ENCODE measurements at places on chromosomes 2 and 18.

DNA sequence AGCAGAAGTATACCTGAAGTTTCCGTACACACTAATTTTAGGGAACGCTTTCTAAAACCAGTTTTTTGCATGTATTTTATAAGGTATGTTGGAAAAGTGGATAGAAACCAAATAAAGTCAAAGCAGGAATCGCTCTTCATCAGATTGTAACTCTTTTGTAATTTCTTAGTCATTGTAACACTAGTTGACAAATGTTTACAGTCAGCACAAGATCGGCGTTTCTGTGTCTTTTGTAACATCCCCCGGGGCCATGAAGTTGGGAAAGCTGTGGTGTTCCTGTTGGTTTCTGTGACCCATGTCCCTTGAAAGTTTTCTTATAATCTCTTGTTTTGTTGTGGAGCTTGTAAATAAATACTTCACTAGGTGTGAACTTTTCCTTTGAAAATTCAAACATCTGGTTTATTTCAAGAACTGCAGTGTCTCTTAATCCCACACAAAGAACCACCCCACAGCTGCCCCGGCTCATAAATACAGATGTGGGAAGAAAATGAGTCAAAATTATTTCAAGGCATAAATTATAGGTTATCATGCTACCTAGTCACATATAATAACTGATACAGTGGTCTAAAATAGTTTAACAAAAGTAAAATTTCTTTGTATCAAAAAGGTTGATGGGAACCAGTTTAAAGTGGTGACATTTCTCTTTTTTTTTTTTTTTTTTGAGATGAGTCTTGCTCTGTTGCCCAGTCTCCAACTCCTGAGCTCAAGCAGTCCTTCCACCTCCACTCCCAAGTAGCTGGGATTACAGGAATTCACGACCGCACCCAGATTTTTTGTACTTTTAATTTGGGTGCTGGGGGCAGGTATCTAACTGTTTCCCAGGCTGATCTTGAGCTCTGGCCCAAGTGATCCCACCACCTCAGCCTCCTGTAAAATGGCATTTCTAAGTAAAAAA lies 751 bp upstream of the NMI start:
- no peak for DNase-seq

- no peak for DNase-seq
Observed at GRCh38 chr2:165450156-165450555, 19.3 kb upstream of the CSRNP3 start.

GRCh38 chr2:64792300-64792699 lies 138.6 kb upstream of the SERTAD2 start:
- no peak for DNase-seq

GRCh38 chr2:133163111-133163510 lies 405.2 kb downstream of the NCKAP5 start:
- no peak for DNase-seq

GRCh38 chr2:63818271-63818670 lies 23.4 kb upstream of the UGP2 start:
- no peak for DNase-seq

- no peak for DNase-seq
Observed at GRCh38 chr18:31596081-31596872, 4.6 kb downstream of the TTR start.

DNA sequence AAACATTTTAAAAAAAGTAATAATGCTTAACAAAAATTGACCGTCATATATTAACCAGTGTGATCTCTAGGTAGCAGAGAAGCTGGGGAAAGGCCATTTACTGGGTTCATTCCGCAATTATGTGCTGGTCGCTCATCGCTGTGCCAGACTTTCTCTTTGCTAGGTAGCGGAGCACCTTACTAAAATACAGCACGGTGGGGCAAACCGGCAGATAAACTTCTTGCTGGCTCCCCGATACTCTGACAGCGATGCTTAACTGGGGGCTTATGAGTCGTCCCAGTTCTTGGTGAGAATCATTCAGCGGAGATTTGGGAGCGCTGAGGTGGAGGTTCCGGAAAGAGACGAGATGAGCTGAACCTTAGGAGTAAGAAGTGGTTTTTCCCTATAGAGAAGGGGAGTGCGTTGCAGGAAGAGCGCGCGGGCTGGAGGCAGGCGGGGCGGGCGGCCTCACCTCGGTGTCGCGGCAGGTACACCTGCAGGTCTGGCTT lies 605 bp downstream of the C2orf68 start:
- DNase-seq = no peak

GRCh38 chr2:238738917-238739316 lies 109.0 kb upstream of the TWIST2 start:
- no peak for DNase-seq

DNA sequence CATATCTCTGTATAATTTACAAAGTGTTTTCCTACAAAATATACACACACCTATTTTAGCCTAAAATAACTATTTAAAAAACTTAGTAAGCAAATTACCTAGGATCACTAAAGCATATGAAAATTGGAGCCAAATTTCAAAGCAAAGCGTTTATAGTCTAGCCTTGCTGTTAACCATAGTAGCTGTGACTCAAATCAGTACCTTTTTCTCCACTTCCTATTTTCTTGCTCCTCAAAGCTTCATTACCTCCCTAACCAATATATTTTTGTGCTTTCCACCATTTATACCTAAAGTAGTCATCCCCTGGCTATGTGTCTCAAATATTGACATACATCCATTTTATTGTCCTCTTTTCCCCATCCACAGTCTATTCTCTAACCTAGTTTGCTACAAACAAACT lies 73.1 kb downstream of the ERBB4 start:
- DNase-seq = no peak

- no peak for DNase-seq
Observed at GRCh38 chr2:227402959-227403358, 15.2 kb upstream of the SCYGR1 start.

DNA sequence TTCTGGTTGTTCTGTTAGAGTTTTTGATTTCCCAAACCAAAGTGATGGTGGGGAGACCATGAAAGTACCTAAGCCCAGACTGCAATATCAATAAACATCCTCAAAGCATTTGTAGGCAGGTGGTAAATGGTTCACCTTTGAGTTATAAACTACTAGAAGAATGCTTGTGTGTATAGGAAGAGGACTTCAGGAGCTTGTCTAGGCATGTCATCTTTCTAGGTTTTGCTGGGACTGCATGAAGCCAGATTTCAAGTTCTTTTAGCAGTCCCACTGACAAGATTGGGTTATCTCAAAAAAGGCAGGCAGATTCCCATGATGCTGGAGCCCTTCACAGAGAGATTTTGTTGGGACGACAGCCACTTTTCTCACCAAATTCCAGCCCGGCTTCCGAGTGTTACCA lies 135.3 kb downstream of the KCNE4 start:
- no peak for DNase-seq

DNA sequence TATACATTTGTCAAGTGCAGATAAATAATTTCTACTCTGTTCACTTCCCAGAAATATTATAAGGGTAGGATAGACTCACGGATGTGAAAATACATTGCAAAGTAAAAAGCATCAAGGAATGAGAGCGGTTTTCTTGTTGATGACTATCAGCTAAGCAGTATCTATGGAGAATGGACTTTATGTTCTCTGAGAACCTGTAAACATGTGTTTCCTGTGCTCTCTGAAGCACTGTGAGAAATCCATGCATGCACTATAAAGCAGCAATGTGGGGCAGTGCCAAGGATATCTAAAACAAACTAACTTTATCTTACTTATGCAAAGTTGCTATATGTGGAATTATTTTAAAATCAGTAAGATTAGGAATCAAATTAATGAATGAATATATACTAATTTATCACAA lies 4.4 kb upstream of the SIGLEC15 start:
- no peak for DNase-seq

DNA sequence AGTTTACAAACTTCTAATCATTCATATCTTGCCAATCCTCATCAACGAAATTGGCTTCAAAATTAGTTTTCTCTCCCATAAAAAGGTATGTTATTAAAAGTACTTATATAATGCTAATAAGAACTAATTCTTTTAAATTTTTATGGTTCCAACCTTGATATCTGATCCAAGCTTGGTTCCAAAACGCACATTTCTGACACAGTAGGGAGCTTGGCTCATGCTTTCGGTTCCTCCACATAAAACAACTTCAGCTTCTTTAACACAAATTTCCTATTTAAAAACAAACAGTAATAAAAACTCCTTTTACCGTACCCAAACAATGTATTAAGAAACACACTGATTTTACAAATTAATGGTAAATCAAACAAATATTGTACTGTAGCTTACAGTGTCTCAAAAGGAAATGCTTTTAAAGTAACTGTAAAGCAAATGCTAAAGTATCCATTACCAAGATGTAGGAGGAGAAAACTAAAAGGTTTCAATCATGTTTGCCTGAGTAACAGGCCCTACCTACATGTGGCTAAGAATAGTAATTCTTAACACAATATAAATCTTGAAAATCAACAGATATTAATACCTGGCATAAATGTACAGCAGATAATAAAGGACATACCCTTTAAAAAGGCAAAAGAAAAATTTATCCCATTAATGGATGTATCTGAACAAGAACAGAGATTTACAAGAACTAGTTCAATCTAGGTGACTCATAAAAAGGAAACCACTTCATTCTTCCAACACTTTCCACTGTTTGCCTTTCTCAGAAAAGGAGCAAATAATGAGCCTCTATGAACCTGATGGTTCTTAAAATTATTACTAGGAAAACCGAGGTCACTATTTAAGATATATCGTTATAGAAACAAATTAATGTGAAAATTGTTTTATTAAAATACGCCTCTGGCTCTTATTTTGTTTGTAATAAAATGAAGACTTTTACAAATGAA lies 17.5 kb downstream of the ACAA2 start:
- DNase-seq = no peak

GRCh38 chr2:5433855-5434254 lies 258.3 kb upstream of the SOX11 start:
- DNase-seq = no peak

GRCh38 chr18:22091341-22091740 lies 78.0 kb upstream of the GATA6 start:
- no peak for DNase-seq

GRCh38 chr2:176158855-176159662 lies 2.0 kb downstream of the HOXD3 start:
- no peak for DNase-seq

DNA sequence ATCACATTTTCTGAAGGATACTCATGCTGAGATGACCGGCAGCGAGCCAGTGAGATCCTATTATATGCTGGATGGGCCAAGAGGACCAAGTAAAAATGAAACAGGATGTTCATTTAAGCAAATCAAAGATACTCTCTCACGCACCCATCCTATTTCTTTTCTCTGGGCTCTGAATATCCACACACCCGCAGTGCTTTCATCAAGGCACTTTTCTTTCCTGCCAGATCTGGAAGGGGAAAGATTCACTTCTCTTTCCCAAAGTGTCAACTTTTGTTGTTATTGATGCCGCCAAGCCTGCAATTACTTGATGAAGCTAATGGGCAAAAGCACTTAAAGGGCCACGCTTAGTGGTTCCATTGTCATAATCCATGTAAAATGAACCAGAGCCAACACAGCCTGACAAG lies 191.9 kb upstream of the CHAC2 start:
- DNase-seq = no peak

GRCh38 chr18:7038330-7038851 lies 79.2 kb downstream of the LAMA1 start:
- DNase-seq = no peak

- no peak for DNase-seq
Observed at GRCh38 chr2:18378020-18378653, 182.3 kb downstream of the RDH14 start.

GRCh38 chr2:226256709-226257376 lies 542.8 kb downstream of the IRS1 start:
- no peak for DNase-seq

GRCh38 chr18:63137999-63138435 lies 181.6 kb downstream of the BCL2 start:
- DNase-seq = peak; percentile 39

GRCh38 chr2:120729406-120730399 lies 6.0 kb upstream of the GLI2 start:
- DNase-seq = no peak

GRCh38 chr2:30072250-30072842 lies 74.5 kb upstream of the YPEL5 start:
- DNase-seq = peak; percentile 16

GRCh38 chr2:3459185-3460015 lies 59.9 kb downstream of the ADI1 start:
- no peak for DNase-seq

DNA sequence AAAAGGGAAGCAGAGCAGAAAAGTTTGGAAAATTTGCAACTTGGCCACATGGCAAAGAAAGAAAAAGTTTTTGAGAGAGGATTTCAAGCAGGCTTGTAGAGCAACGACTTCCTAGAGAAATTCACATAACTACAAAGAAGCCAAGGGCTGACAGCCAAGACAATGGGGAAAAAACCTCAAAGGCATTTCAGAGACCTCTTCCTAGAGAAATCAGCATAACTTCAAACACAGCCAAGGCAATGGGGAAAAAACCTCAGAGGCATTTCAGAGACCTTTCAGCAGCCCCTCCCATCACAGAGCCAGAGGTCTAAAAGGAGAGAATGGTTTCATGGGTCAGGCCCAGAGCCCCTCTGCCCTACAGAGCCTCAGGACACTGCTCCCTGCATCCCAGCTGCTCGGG lies 7.2 kb downstream of the ADI1 start:
- DNase-seq = no peak

DNA sequence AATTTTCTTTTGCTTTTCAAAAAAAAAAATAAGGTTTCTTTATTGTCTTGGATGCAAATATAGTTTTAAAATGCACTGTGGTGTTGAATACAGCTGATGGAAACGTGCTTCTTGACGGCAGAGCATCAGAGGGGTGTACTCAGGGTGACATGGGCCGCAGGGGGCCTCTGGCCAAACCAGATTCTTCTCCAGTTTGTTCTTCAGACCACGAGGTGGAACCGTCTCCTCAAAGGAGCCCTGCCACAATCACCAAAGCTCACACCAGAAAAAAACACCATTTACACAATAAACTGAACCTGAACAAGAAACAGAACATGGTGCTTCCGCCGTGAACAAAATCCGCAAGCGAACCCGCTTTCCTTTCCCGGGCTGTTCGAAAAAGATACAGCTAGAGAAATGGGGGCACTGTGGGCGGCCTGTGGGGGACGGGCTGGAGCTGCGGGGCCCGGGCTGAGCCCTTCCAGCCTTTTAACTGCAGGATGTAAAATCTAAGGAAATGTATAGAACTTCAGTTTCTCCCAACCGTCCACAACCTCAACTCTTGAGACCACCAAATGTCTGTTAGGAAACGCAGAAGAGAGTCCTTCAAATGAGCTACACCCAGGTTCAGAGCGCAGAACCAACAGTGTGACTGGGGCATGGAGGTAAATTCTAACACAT lies 34.5 kb downstream of the PSMG2 start:
- DNase-seq = no peak

- no peak for DNase-seq
Observed at GRCh38 chr2:181859803-181860202, 31.7 kb upstream of the ITPRID2 start.
